ENCODE measurements at places on chromosomes 7 and 10. TPM values are rescaled to one million over a fixed set of nuclear protein-coding genes. Genes with fewer than 3 reads are reported as not detected.

The PRF1 gene
- total RNA-seq = 12.7 TPM

The FZD8 gene
- total RNA-seq = 14.9 TPM

DNA sequence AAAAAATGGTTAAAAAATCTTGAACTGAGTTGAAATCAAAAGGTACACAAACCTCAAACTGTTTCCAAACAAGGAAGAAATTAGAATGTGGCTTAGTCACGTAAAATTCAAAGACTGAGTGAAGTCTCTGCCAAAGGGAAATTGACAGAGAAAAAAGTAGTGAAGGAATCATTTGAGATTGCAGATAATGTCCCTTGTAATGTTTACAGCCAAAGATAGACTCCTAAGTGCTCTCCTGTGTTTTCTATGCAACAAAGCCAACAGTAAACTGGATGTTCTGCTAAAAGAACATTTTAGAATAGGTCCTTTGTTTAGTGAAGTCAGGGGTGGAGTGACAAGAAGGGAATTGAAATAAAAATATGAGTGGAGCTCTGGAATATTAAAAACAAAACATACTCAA, 117.9 kb downstream of the ITGA8 start:
- no peaks in the 10 kb centered on the region for H3K4me1 ChIP-seq
- H3K27ac ChIP-seq = no peak overlapping the region
- no peak overlapping the region for H3K4me3 ChIP-seq
- no peaks in the 10 kb centered on the region for H3K36me3 ChIP-seq
- DNase-seq = no peak
- peaks cover 41% of the 10 kb centered on the region for H3K27me3 ChIP-seq

DNA sequence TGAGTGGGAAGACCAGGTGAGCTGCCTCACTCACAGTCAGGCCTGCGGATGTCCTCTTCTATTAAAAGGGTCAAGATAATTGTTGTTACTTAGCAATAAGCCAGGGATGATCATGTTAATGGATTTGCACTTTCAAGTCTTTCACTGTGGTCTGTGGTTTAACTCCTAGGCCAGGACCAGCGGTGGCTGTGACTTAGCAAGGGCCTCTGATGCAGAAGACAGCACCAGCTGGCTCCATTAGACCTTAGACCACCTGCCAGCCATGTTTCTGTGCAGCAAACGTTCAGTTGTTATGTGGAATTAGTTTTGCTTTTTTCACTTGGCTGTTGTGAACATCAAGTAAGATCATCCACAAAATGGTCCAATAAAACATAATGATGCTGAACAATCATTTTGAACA, 537.3 kb downstream of the TNS3 start:
- no peak for DNase-seq
- no peak overlapping the region for H3K4me3 ChIP-seq
- H3K27ac ChIP-seq = no peak overlapping the region
- no peaks in the 10 kb centered on the region for H3K27me3 ChIP-seq
- H3K36me3 ChIP-seq = no peaks in the 10 kb centered on the region
- peaks cover 2% of the 10 kb centered on the region for H3K4me1 ChIP-seq
